Lung microvascular endothelial cell (primary cell): ENCODE measurements at places on chromosomes 3 and 15. TPM values are rescaled to one million over a fixed set of nuclear protein-coding genes. Genes with fewer than 3 reads are reported as not detected.
A peak's percentile ranks its signal among the peaks of the same experiment; 100 is the strongest.

DNA sequence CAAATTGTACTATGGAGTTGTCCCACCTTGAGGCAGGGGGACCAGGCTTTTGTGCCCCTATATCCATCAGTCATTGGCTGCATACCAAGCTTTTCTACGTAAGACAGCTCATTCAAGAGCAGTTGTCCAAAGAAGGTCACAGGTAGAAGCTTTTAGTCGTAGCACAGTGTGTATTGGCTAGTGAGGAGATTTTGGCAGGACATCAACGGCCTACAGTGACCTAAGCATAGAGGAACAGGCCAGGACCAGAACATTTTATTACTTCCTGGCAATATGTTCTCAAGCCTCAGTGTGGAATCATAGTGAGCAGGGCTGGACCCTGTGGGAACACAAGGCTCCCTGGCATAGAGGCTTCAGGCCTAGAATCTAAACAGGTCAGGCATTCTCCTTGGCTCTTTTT is 105.4 kb upstream of the ANKRD28 start:
- DNase-seq = peak; percentile 53

DNA sequence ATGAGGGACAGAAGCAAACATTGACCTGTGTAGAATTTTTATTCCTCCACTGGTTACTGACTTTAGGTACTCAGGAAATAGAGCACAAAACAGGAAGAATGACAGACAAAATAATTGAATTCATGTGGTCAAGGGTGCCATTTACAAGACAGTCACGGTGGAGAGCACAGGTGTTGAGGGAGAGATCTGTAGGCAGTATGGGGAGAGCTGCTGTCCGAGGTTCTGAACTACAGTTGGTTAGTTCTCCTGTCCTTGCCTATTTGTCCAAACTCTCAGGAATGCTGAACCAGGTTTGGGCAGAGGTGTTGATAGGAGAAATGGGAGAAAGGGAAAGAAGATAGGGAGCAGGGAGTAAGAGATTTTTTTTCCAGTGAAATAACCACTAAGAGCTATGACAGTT is 178.5 kb upstream of the ZBTB20 start:
- DNase-seq = peak; percentile 71

GRCh38 chr3:5011555-5012256 is 32.5 kb downstream of the BHLHE40 start:
- DNase-seq = no peak

GRCh38 chr3:171860830-171861535 is 17.8 kb downstream of the TMEM212 start:
- DNase-seq = peak; percentile 98

DNA sequence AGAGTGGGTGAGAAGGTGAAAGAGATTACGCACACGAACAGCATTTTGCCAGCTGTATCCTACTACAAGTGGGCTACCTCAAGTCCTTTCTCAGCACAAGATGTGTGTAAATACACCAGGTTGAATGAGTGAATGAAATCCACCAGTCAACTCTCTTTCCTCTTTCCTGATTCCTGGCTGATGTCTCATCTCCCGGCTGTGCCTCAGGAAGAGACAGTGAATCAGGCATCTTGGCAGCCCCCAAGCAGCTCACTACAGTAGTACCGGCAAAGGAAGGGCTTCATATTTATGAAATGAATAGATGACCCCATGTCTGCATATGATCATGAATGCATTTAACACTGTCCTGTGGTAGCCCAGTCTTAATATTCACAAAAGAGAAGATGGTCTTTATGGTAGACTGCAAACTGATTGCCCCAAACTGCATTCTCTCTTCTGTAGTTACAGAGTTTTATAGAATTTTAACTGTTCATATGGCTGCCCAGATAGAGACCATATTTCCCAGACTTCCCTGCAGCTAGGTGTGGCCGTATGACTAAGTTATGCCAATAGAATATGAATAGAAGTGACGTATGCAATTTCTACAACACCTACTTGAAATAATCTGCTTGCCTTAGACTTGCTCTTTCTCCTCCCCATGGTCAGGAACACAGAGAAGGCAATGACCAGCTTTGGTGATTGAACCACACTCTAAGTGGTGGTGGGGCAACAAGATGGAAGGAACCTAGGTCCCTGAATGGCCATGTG is 22.7 kb downstream of the MGLL start:
- DNase-seq = peak; percentile 65

GRCh38 chr3:52202384-52203077 is 4.6 kb downstream of the ALAS1 start:
- no peak for DNase-seq

DNA sequence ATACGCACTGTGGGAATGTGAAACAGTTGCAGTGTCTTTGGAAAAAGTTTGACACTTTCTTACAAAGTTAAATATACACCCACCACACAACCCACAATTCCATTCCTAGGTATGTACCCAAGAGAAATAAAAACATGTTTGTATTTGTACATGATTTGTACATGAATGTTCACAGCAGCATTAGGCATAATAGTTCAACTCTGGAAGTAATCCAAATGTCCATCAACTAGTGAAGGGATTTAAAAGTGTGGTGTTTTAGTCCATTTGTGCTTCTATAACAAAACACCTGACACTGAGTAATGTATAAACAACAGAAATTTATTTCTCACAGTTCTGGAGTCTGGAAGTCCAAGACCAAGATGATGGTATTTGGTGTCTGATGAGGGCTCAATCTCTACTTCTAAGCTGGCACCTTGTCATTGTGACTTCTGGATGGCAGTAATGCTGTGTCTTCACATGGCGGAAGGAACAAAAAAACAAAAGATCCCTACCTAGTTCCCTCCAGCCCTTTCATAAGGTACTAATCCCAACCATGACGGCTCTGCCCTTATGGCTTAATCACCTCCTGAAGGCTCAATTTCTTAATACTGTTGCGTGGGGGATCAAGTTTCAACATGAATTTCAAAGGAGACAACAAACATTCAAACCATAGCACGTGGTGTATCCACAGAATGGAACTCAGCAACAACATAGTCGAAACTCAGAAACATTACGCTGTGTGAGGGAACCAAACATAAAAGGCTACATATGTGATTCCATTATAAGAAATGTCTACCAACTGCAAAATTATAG is 120.5 kb downstream of the AQP9 start:
- no peak for DNase-seq

GRCh38 chr3:110752307-110752706 is 319.3 kb upstream of the NECTIN3 start:
- DNase-seq = no peak

- DNase-seq = no peak
Measured at GRCh38 chr3:13824521-13825310, 55.2 kb downstream of the WNT7A start.

DNA sequence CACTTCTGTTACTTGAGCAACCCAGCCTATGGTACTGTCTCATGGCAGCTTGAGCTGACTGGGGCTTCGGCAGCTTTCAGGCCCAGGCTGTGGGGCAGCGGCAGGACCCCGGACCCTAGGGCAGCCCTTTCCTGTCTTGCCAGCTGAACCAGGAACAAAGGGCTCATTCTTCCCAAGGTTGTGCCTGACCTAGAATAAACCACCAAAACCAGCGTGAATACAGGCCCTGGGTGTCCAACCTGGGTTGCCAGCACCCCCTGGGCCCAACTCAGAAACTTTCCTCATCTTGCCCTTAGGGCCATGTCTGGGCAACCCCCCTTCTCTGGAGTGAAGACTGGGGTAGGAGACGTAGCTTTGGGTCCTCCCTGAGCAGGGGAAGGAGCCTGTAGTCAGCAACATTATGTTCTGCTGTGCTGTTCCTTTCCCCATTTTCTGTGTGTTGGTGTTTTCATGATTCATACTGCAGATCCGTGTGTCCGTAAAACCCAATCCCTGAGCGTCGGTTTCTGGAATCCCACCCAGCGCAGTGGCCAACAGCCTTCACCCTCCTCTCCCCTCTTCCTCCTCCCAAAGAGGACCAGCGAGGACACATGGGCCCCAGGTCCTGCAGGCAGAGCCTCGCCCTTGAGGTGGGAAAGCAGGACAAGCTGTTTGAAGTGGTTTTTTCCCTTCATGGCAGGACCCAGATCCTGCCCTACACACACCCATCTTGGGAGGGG is 33.5 kb downstream of the TKT start:
- no peak for DNase-seq

DNA sequence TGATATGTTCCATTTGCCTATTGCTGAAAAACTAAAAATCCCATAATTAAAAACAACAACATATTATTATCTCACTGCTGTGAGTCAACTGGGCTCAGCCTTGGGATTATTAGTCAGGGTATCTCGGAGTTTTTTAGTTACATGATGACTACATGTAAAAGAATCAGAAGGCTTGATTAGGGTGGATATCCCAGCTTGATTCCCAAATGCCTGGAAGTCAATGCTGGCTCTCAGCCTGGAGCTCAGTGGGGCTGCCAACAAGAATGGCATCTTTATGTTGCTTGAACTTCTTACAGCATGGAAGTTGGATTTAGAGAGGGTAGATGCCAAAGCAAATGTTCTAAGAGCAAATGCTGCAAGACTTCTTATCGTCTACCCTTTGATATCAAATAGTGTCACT is 278.5 kb downstream of the PLOD2 start:
- no peak for DNase-seq

DNA sequence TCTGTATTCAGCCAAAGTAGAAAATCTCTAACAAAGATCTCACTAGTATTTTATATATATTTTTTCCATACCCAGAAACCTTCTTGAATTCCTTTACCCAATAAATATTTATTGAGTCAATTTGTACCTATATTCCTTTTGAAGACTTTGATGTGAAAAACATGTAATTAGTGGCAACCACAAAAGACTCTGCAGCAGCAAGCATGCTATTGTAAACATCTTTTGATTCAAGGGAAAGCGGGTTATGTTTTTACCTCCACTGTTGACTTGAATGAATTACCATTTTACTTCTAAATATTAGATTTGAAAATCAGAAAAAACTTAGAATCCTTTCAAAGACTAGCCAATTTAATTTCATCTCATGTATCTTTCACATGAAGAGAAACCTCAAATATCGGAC is 2.4 kb downstream of the GPR15 start:
- DNase-seq = no peak

NOX5 gene
- total RNA-seq = under 0.01 TPM in 1 of 2 replicates, not detected in the other

STARD5 gene
- 0.87 and 1.6 TPM in 2 replicates for total RNA-seq

CYP8B1 gene
- not detected in 2 replicates for total RNA-seq

SMAD6 gene
- 3.8 and 5.2 TPM in 2 replicates for total RNA-seq
